LHCN-M2 (cell line): ENCODE measurements at places on chromosomes 11 and 22.
A peak's percentile ranks its signal among the peaks of the same experiment; 100 is the strongest.

- DNase-seq = no peak
Observed at GRCh38 chr11:70338594-70338993, 59.7 kb upstream of the CTTN start.

- no peak for DNase-seq
Observed at GRCh38 chr11:287821-288477, 977 bp upstream of the PGGHG start.

- DNase-seq = no peak
Observed at GRCh38 chr11:18548001-18548400, 21.3 kb upstream of the TSG101 start.

DNA sequence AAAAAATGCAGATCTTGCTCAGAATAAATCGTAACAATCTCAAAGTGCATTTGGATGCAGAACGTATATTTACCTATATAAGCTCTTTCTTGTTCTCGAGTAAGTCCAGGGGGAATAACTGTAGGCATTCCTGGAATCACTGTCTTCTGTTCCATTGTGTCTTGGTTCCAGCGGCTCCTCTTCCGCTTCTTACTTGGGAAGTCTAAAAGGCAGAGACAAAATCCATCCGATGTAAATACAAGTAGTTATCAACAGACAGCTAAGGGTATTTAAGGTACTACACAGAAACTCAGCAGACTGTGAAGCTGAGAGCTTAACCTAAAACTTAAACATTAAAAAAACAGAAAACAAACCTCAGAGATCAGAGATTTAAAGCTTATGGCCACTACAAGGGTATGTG lies 1.9 kb downstream of the SF1 start:
- no peak for DNase-seq

DNA sequence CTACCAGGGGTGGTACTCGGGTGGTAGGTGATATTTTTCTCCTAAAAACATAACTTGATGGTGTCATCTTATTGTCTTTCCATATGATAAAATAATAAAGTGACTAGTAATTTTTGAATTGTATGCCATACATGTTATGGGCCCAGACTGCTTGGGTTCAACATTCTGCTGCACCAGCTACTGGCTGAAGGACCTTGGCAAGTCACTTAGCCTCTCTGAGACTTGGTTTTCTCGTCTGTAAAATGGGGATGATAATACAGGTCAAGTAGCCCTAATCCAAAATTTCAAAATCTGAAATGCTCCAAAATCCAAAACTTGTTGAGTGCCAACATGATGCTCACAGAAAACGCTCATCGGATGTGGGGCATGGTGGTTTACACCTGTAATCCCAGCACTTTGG lies 35.6 kb upstream of the TFIP11 start:
- no peak for DNase-seq

GRCh38 chr11:7603031-7603781 lies 70.1 kb downstream of the CYB5R2 start:
- no peak for DNase-seq

DNA sequence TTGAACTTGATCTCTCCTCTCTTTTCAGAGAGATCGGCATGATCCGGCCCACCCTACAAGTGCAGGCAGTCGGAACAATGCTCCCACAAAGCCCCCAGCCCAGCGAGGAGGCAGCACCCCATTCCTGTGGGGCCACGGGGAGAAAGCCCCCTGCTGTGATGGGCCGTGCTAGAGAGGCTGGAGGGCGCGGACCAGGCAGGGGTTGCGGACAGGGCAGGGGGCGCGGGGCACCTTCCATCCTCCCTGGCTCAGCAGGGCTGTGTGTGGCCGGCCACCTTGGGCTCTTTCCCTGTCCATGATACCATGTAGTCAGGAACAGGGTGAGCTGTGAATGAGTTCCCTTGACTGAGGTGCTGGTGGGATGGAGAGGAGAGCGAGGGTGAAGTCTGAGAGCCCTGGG lies 379.8 kb downstream of the BRD1 start:
- DNase-seq = no peak

- DNase-seq = peak; percentile 60
Observed at GRCh38 chr11:8356721-8357504, 93.2 kb upstream of the LMO1 start.

DNA sequence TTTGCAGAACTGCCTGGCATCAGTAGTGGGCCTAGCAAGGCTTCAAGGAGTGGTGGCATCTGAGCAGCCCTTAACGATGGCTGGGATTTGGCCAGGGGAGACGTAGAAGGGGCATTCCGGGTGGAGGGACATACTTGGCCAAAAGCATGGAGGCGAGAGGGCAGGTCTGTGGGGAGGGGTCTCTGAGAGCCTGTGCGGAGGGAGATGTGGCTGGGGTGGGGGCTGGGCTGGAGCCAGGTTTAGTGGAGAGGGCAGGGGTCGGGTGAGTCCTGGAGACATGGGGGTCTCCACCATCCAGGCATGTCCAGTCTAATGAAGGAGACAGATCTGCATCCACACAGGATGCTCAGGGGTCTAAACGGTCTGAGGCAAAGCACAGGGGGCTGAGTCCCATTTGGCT lies 34.4 kb upstream of the WNT11 start:
- no peak for DNase-seq

DNA sequence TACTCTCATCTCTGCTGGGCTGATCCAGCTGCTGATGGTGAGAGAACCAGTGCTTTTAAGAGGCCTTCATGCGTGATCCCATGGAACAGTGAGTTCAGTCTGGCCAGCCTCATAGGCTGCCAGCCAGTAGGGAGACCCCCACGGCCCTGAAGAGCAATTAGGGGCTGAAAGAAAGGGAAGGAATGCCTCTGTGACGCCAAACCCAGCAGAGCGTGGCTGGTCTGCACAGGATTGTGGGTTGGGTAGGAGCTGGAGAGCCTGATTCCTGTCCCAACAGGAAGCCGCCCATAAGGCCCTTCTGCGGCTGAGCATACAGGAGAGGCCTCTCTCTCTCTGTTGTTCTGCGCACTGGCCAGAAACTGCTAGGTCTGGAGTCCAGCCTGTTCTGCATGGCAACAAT lies 181.5 kb upstream of the E2F8 start:
- DNase-seq = no peak

- DNase-seq = peak; percentile 23
Observed at GRCh38 chr11:68120273-68121066, 718 bp downstream of the CHKA start.

GRCh38 chr22:20260071-20260765 lies 7.9 kb downstream of the RTN4R start:
- no peak for DNase-seq

DNA sequence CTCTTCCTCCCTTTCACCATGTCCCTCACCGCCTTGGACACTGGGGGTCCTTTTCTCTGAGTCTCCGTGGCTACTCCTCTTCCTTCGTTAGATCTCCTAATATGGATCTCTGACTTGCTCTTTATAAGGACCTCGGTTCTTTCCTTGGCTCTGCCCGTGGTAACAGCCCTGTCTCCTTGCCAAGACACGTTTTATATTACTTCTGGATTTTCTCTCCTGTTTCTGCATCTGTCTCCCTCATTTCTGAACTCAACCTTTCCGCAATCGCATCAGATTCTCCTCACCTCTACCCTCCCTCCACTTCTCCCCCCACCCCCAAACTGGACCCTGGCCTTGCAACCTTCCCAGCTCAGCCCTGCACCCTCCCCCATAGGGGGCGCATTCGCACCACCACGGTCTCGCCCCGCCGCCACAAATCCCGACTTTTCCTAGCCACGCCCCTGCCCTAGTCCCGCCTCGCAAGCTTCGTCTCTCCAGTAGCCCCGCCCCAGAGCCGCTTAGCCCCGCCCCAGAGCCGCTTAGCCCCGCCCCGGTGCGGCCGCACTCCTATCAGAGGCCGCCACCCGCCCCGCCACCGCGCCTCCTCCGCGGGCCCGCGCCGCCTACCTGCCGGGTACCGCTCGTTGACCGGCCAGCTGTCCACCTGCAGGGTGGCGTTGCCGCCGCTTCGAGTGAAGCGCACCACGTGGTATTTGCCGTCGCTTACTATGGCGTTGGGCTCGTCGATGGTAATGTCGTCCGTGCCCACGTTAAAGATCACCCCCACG lies 39.0 kb downstream of the SLC22A12 start:
- DNase-seq = no peak

DNA sequence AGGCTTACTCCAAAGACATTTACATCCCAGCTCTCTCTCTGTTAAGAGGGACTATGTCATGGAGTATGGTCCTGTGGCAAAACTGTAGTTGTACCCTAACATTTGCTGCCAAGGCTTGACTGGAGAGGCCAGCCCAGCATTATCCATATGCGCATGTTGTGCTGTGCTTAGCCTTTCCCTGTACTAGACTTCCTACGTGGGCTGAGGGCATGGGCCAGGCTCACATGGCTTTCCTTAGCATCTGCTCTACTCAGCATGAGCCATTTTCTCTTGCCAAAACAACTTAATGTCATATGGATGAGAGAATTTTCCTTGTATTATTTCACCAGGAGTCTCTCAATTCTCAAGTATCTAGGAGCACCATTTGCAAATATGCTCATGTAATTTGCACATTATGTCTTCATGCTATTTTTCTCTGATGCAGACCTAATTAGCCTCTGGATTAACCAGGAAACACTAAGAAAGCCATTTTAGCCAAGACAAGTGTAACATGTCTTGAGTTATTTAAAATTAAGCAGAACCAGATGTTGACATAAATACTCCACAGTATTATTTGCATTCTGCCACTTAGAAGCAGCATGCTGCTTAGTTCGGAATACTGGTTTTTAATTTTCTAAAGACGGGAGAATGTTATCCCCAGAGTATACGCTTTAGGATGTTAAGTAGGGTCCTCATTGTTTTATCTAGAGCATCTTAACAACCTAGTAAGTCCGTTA lies 71.7 kb upstream of the FAR1 start:
- DNase-seq = no peak

DNA sequence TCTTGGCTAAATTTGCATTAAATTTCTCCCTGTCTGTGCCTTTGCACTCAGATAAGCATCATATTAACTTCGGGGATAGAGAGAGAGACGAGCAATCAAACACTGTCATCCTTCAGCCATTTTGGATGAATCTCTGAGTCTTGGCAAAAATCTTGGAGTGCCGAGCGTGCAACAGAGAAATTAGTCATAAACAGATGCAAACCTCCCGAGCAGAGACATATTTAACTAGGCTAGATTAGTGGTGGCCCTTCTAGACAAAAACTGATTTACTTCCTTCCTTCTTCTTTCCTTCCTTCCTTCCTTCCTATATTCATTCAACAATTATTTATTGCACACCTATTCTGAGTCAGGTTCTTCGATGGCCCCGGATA lies 114.4 kb upstream of the BLID start:
- DNase-seq = peak; percentile 43

- DNase-seq = no peak
Observed at GRCh38 chr11:14766585-14766984, 123.0 kb downstream of the PDE3B start.

DNA sequence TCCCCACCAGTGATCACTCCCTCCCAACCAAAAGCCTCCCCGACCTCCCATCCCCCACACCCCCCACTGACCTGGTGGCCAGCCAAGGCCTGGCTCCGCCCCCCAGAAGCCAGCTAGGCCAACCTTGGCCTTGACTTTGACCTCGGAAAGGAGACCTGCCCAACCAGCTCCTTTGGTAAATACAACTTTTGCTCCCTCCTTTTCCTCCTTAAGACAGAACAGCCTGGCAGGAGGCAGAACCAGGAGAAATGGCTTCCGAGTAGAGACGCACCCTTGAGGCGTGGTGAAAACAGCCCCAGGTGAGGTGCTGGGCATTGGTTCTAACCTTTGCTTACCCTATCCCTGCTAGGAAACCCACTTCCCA lies 27.0 kb downstream of the PLEKHA7 start:
- DNase-seq = no peak

DNA sequence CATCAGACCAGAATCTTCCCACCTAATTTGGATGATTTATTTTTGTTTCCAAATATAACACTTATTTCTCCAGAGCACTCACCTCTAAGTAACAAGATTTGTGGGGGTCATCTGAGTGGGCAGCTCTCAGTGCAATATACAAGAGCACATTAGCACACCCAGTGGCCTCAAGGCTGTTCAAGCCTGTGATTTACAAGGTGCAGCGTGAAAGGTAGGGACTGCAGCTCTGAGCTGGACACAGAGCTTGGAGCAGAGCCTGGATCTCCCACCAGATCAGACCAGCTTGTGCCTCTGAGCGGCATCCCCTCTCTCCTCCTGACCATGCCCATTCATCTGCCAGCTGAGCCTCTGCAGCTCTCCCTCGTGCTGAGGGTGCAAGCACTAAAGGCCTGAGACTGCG lies 323.3 kb upstream of the ZC3H12C start:
- no peak for DNase-seq

DNA sequence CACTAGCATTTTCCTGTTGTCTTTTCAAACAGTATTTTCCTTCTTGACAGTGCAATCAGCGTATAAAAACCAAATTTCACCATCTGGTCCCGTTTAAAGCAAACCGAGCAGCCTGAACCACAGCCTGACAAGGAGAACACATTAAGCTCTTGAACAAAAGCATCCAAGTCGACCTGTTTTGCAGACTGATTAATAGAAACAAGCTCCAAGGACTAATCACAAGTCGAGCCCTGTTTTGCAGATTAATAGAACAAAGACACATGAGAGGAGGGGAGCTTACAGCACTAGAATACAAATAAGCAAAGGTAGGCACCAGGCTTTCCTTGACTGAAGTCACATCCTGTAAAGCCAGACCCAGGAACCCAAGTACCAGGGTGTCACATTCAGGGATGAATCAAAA lies 104.8 kb downstream of the MPPED2 start:
- DNase-seq = no peak

GRCh38 chr11:106426696-106427095 lies 349.2 kb downstream of the AASDHPPT start:
- no peak for DNase-seq

DNA sequence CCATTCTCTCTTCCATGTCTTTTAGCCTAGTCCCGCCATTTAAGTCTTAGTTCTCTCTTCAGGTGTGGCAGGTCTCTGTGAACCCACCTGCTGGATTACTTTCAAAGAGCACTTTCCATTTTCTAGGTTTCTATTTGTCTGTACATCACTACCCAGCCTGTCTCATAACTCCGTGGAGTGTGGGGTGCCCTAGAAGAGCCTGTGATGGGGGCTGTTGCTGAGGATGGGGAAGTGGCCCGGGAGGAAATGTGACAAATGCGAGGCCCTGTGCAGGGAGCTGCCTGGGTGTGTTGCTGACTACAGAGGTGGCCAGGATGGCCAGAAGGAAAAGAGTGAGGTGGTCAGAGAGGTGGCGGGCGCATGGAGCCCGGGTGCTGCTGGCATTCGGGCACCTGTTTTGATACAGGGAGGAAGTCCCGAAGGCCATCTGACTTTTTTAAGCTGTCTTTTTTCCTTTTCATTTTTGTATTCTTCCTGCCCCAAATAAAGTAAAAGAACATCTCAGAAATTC lies 10.7 kb downstream of the DGCR8 start:
- DNase-seq = no peak

DNA sequence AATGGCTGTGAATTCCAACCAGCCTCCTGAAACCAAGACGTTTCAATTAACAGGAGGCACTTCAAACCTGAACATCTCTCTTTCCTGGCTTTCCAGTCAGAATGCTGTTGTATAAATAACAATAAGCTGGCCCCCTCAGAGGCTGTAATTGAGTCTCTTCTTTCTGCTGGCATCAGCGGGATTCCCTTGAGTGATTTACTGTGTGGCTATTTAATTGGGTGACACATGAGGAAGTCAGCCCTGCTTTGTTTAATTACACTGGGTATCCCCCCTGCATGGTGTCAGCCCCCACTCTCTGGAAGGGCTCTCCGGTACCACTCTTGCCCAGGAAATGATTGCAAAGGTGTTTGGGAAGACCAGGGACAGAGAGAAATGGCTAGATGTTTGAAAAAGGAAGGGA lies 101.6 kb downstream of the NTM start:
- DNase-seq = no peak
